Epithelial cell of alveolus of lung (primary cell): ENCODE measurements at places on chromosomes 12 and 14. TPM values are rescaled to one million over a fixed set of nuclear protein-coding genes. Genes with fewer than 3 reads are reported as not detected.

SCN8A gene
- 0.08 and 3.7 TPM in 2 replicates for total RNA-seq

DNAJC22 gene
- total RNA-seq, result 9.7 and 21.5 TPM in 2 replicates

TAS2R8 gene
- total RNA-seq, result 0.08 TPM in 1 of 2 replicates, not detected in the other

CBLN3 gene
- total RNA-seq, result 1.6 and 5.3 TPM in 2 replicates

EML5 gene
- under 0.01 TPM in 1 of 2 replicates, not detected in the other for total RNA-seq

RNASE1 gene
- 1.7 and 4.1 TPM in 2 replicates for total RNA-seq

PLEKHD1 gene
- 0.08 TPM in 1 of 2 replicates, not detected in the other for total RNA-seq

KRT2 gene
- not detected in 2 replicates for total RNA-seq

SLC10A1 gene
- total RNA-seq, result not detected in 2 replicates

KCNMB4 gene
- total RNA-seq, result 1.4 TPM in 2 replicates

BTBD7 gene
- total RNA-seq, result 12.9 and 17.7 TPM in 2 replicates

KRT85 gene
- total RNA-seq, result not detected in 2 replicates

NPAS3 gene
- 0.13 and 5.6 TPM in 2 replicates for total RNA-seq

MYL2 gene
- 0.64 TPM in 1 of 2 replicates, not detected in the other for total RNA-seq
